ENCODE measurements at places on chromosomes 4 and X. TPM values are rescaled to one million over a fixed set of nuclear protein-coding genes. Genes with fewer than 3 reads are reported as not detected.

The PARM1 gene
- total RNA-seq = 0.21 TPM

The PHEX gene
- 4.3 TPM for total RNA-seq

The ELF4 gene
- total RNA-seq = 17.8 TPM

The NWD2 gene
- under 0.01 TPM for total RNA-seq

The MAGED4 gene
- 0.48 TPM for total RNA-seq

The UGT8 gene
- 2.9 TPM for total RNA-seq

The GC gene
- not detected for total RNA-seq

The UTP3 gene
- 10.7 TPM for total RNA-seq

The FGFR3 gene
- 118 TPM for total RNA-seq

The RNF150 gene
- 0.24 TPM for total RNA-seq

The CFP gene
- total RNA-seq = not detected

The CTAG2 gene
- total RNA-seq = not detected

The SYTL4 gene
- total RNA-seq = 1.9 TPM

The FGFBP2 gene
- total RNA-seq = not detected

The PNMA3 gene
- not detected for total RNA-seq

The FOXR2 gene
- total RNA-seq = not detected

The NLRP2B gene
- total RNA-seq = not detected

The TEX13D gene
- total RNA-seq = not detected

The TCEANC gene
- total RNA-seq = 1.9 TPM

The TXK gene
- 0.48 TPM for total RNA-seq

The CYBB gene
- under 0.01 TPM for total RNA-seq

The MAPK10 gene
- 2.2 TPM for total RNA-seq

The POLA1 gene
- total RNA-seq = 9.4 TPM

The ATP1B4 gene
- not detected for total RNA-seq

The SPARCL1 gene
- 0.72 TPM for total RNA-seq

The VMA21 gene
- 48.7 TPM for total RNA-seq

The MAGEB17 gene
- not detected for total RNA-seq

The EXOC1 gene
- total RNA-seq = 50.5 TPM

The CYTL1 gene
- total RNA-seq = not detected

The ADGRL3 gene
- total RNA-seq = under 0.01 TPM

The C4orf51 gene
- total RNA-seq = not detected

The ATP2B3 gene
- total RNA-seq = not detected

The HTRA3 gene
- total RNA-seq = not detected

The MAMLD1 gene
- total RNA-seq = 0.48 TPM

The RADX gene
- total RNA-seq = 1.9 TPM

The ZFP92 gene
- 0.72 TPM for total RNA-seq

The PAGE2 gene
- total RNA-seq = not detected

The GAGE2A gene
- not detected for total RNA-seq

The MID1IP1 gene
- 155 TPM for total RNA-seq

The MAGEA9B gene
- total RNA-seq = not detected

The F9 gene
- total RNA-seq = not detected

The PRDX4 gene
- 230 TPM for total RNA-seq

The USP26 gene
- total RNA-seq = not detected

The XIAP gene
- 40.5 TPM for total RNA-seq

The USP53 gene
- total RNA-seq = 34.7 TPM

The TRIM60 gene
- not detected for total RNA-seq

The NEXMIF gene
- not detected for total RNA-seq

The PPP2R2C gene
- total RNA-seq = 3.6 TPM

The TECRL gene
- not detected for total RNA-seq

The DCAF12L2 gene
- total RNA-seq = 0.24 TPM

The MEPE gene
- total RNA-seq = not detected

The DDX53 gene
- total RNA-seq = not detected

The PPP1R3F gene
- 3.2 TPM for total RNA-seq

The GPC3 gene
- total RNA-seq = under 0.01 TPM
